ENCODE measurements at places on chromosomes 2 and 18.
A peak's percentile ranks its signal among the peaks of the same experiment; 100 is the strongest.

DNA sequence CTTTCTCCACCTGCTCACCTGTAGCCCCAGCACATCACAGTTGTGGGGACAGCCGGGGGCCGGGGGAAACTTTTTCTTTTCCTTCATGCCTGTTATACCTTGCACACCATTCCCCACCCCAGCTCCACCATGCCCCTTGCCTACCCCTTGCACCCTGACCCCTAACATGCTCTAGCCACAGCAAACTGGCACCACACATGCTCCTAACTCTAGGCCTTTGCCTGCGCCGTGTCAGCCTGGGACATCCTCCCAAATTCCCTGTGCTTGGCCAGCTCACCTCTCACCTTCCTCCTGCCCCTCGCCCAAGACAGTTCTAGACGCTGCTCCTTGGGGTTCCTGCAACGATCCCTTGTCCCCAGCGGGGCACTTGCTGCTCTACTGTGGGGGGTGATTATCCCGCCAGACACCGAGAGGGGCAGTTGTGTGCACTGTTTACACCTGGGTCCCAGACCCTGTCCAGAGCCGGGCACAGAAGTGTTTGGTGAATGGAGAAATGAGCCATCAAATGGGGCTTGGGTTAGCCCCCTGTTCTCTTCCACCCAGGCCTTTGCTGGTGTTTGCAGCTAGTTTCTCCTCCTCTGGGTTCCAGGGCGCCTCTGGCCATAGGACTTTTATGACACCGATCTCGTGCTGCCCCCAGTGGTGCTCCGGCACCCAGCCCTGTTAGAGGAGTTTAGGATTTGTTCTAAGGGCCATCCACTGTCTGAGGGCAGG, 129.8 kb downstream of the CTIF start:
- DNase-seq, result no peak

GRCh38 chr18:2627821-2628276, 27.7 kb upstream of the SMCHD1 start:
- no peak for DNase-seq

- DNase-seq, result no peak
Observed at GRCh38 chr2:130807659-130808385, 28.9 kb upstream of the ARHGEF4 start.

GRCh38 chr2:143685421-143686078, 556.3 kb downstream of the ARHGAP15 start:
- no peak for DNase-seq

GRCh38 chr2:83042053-83042452, 1417.0 kb downstream of the SUCLG1 start:
- no peak for DNase-seq

DNA sequence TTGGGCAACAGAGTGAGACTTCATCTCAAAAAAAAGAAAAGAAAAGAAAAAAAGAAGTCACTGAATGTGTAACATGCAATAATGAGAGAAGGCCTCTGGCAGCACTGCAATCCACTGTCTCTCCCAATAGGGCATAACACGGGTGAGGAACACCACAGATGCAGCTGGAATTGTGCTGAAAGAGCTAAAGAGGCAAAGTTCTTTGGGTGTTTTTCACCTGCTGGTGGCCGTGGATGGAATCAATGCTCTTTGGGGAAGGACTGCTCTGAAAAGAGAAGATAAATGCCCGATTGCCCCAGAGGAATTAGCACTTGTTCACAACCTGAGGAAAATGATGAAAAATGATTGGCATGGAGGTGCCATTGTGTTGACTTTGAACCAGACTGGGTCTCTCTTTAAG, 31.0 kb upstream of the CYBRD1 start:
- DNase-seq, result no peak

DNA sequence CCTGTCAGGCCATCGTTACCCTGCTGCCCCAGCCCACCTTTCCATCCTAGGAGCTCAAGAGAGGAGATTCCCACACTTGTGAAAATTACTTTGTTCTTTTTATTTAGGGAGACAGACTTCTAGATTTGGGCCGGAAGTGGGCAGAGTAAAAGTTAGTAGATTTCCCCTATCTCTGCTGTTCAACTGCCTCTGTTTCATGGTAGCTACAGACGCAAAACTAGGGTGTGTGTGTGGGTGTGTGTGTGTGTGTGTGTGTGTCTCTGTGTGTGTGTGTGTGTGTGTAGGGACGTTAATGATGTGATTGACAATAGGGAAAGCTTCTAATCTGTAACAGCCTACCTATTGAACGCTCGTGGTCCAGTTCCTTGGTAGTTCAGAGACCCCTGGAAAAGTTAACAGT, 438 bp downstream of the PSMA8 start:
- DNase-seq, result no peak

- DNase-seq, result no peak
Observed at GRCh38 chr2:28659127-28659526, 92.5 kb upstream of the PPP1CB start.

DNA sequence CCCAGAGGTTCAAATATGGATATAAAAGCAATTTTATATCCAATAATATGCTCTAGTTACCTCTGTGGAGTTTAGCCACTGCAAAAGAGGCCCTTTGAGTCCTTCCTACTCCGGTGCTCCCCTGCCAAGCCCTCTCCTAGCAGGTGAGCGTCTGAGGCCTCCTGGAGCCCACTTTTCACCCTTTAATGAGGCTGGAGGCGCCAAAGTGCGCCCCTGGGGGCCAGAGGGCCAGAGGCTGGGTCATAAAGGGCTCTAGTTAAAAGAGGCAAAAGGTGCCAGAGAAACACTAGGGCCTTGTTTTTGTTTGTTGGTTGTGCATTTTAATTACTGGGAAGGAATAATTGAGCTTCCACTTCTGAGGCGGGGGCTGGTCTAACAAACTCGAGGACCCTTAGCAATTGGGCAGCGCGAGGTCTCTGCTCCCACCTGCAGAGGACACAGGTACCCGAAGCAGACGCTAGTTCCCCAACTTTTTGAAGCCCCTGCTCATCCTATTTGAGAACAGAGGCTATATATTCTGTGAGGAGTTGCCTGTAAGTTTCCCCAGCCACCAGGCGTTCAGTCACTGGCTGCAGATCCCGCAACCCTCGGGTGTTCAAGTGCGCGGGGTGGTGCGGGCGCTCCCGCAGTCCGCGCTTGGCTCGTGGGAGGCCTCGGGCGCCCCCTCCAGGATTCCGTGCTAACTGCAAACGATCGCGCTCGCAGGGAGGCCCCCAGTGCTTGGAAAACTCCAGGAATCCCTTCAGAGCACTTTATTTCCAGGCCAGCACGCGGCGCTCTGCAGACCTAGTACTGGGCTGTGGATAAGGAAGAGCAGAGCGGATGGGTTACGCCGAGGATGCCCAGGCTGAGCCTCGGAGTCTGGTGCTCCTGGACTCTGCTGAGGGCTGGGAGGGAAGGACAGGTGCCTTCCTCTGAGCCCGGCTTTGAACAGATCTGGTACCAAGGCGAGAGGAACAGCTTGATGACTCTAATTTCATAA, 14.1 kb downstream of the MSGN1 start:
- DNase-seq, result peak; percentile 14

- no peak for DNase-seq
Observed at GRCh38 chr2:18312818-18313217, 247.6 kb downstream of the RDH14 start.

- DNase-seq, result peak; percentile 46
Observed at GRCh38 chr2:96202152-96202854, 6.3 kb downstream of the STARD7 start.

DNA sequence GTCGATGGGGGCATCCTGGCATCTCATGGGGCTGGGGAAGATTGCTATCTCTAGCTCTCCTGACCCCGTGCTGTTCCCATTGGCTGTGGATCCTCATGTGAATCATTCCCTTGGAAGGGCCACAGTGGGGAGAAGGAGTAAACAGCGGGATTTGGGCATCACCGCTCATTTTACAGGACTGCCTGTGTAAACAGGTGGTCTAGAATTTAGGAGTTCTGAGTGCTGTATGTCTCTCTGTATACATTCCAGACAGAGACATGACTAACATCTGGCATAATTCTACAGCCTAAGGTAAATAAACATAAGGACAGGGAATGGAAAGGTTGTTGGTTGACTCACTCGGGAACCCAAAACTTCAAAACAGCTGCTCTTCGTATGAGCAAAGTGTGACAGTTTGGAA, 92.7 kb downstream of the COPS8 start:
- peak; percentile 43 for DNase-seq

- no peak for DNase-seq
Observed at GRCh38 chr2:183416753-183417152, 292.5 kb downstream of the NUP35 start.

All from AG09319 (cell line).